ENCODE measurements at places on chromosomes 2 and 18.

DNA sequence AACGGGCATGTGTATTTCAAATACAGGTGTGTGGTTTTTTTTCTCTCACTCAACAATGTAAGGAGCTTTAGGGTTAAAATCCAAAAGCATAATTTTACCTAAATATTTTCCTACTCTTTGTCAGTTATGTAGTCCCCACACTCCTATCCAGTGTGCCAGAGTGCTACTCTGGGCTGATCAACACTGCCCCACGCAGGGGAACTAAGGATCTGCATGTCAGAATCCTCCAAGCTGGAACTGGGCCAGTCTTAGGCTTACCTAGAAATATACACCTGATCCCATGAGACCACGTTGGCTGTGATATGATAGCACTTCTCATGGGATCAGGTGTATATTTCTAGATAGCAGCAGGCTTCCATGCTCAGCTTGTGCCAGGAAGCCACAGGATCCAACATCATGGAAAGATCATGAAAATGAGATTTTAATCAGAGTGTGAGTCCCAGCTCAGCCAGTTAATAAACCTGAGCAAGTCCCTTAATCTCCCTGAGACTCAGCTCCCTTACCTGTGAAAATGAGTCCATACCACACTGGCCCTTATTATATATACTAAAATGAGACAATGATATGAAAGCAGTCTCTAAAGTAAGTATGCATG is 29.7 kb downstream of the CCDC141 start:
- DNase-seq, result no peak

DNA sequence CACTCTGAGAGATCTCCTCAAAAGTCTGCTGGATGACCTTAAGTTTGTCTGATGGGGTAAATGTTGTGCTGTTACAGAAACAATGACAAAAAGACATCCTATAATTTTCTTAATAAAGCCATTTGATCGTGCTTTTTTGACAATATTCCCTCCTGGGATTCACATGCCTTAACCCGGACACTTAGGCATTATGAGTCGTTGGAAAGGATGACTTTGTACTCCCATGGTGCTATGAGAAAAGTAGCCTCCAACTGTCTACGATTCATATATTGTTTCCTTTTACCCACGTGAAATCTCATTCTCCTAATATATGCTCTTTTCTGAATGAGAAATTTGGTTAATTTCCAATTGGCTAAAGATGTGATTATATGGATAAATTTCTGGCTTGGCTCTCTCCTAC is 6.1 kb upstream of the MPP4 start:
- no peak for DNase-seq

DNA sequence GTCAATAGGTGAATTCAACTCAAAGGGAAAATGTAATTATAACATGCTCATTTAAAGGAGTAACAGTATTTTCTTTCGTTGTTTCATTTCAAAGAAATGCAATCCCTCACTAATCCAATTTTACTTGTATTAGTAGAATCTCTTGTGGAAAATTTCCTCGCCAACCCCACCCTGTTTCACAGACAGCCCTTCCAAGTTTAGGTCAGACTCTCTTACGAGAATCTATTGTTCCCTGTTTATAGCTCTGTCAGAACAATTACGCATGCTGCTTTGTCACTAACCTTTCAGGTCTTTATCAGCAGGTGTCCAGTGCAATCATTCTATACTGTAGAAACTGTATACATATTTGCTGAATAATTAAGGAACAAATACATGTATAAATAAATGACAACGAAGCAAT is 657.8 kb upstream of the LINC00305 start:
- no peak for DNase-seq

DNA sequence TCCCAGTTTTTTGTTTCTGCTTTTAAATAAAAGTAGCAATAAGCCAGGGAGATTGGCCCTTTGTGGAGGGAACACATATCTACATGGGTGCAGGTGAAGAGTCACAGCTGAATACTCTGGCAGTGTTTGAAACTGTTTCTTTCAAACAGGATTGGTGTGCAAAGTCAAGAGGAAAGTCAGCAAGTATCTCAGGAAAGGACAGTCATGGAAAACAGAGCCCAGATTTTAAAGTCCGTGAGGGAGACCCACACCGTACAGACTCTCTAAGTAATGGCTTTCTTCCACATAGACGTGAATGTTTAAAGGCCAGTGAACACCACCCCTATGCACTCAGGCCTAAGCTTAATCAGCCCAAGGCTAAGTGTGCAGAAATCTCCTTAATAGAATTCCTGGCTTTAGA is 95.3 kb downstream of the GFPT1 start:
- DNase-seq, result no peak

DNA sequence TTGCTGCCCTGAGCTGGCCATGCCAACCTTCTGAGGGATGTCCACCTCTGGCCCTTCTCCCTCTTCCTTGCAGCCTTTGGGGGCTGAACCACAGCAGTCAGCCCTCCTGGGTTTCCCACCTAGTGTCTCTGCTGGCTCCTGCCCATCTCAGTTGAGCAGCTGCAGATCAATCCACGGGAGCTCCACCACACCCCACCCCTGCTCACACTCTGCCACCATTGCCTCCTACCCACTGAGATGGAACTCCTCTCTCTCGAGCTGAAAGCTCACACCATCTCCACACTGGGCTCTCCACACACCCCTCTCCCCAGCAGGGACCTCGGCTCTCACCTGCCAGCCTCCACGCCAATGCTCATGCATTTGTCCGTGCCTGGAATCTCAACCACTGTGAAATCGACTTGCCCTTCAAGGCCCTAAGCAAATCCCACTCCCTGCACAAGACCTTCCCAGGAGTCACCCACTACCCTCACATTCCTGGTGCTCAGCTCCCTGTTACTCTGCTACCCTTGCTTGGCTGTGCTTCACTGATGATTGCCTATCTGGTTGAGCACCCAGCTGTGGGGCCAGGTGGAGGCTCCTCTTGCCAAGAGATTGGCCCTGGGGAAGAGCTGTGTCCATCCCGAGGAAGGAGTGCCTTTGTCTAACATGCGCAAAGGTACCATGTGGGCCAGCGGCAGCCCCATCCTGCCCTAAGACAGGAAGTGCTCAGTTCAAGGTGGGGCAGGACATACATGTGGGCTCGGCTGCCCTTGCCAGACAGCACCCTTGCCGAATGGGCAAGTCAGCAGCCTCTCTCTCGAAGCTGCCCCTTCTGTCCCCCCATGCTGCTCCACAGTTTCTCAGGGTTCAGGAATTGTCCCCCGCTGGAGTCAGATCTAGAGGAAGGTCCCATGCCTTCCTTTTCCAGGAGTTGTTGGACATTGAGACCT is 208.7 kb downstream of the CYP26B1 start:
- DNase-seq, result no peak

- no peak for DNase-seq
Measured at GRCh38 chr2:48319863-48320262, 210.1 kb upstream of the STON1 start.

GRCh38 chr2:61434314-61434713 is 36.6 kb downstream of the USP34 start:
- DNase-seq, result no peak

- no peak for DNase-seq
Measured at GRCh38 chr2:15325296-15325695, 235.8 kb downstream of the NBAS start.

GRCh38 chr2:222064286-222064685 is 234.5 kb downstream of the PAX3 start:
- DNase-seq, result no peak

GRCh38 chr2:150133623-150134022 is 353.8 kb downstream of the RND3 start:
- peak; percentile 80 for DNase-seq

DNA sequence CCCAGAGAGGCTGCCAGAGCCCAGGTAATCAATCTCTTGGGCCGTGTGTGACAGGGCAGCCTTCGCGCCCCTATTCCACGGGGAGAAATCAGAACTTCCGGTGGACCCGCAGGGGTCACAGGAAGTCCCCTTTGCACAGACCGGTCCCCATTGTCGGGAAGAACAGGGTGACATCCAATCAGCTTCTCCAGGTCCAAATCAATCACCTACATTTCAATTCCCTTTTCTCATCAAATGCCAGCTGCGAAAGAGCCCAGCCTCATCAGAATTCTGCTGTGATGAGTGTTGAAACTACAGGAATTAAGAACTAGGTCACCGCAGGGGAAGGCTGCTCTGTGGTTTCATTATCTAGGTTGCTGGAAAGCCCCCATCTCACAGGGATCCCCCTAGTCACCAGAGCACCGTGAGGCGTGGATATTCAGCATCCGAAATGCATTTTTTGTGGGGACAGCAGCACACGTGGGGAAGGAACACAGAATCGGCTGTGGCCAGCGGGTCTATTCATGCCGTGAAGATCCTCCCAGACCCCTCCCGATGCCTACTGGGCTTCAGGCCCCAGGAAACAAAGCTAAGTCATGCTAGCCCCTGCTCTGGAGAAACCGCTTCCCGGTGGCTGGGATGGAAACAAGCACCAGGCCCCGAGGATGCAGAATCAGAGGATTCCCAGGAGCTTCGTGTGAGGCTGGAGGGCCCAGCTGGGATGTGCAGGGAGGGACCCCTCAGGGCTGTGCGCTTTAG is 193.7 kb upstream of the ID2 start:
- peak; percentile 22 for DNase-seq

DNA sequence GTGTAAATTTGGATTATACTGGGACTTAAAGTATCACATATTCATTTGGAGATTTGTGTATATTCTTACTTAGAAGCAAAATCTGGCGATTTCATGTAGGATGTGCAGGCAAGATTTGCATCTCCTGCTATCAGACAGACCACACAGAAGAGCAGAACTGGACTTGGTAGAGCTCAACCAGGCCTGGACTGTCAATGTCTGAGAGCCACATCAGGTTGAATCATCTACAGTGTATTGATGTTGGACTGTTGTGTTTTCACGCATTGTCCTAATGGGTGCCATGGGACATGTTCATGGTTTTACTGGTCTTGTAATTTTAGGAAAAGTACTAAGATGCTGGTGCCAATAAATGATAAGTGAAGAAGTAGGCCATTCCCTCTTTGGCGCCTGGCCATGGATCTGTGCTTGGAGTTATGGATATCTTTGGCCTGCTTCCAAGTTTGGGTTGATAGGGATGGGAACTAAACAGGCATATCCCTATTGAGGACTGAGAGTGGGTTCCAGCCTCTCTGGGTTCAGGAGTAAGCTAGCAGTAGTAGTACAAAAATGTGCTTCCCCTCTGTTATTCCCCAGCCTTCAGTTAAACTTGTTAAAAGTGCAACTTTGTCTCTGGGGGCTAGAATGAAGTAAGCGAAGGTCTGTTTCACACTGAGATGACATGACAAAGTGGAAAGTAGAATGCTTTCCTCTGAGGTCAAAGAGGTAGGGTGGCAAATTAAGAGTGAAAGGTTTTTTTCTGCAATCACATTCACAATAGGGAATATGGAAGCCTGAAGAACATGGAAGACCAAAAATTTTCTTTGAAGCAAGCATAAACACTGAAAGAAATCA is 49.2 kb upstream of the NEMP2 start:
- no peak for DNase-seq

DNA sequence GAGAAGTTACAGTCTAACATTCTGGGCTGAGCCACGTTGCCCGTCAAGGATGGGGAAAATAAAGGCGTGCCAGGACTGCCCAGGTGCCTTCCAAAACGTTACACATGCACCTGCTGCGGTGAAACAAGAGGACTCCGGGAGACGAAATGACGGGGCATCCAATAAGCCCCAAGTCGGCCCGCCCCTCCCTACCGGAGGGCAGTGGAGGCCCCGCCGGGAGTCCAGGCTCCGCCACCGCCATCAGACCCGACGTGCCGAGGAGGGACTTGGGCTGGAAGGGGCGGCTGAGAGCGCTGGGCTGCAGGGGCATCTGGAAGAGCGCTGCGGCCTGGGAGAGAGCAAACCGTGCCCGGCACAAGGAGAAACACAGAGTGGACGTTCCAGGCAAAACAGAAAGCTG is 112.5 kb upstream of the GPC1 start:
- no peak for DNase-seq

- peak; percentile 89 for DNase-seq
Measured at GRCh38 chr18:9825571-9826073, 60.2 kb upstream of the TXNDC2 start.

GRCh38 chr2:17540093-17540812 is at the start of gene VSNL1:
Gene VSNL1, plus strand, starts transcription at chr2:17540696. Its CDS starts 51,379 bp downstream, at chr2:17592075.
- peak; percentile 93 for DNase-seq

DNA sequence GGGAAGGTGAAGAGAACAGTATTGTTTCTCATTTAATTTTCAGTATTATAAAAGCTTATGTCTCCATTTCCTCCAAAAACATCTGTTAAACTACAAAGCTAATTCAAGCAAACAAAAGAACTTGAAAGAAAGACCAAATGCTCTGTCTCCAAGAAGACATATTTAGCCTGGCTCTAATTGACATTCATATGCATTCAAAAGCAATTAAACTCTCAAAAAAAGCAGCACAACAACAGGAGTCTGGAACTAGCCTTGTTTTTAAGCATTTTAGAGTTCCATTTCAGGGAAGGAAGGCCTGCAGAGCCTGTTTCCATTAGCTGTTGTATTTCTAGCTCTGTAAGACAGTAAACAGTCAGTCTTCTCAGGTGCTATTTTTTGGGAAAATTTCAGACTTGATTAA is 447.9 kb downstream of the TDRD15 start:
- no peak for DNase-seq

GRCh38 chr2:52264488-52264887 is 1232.6 kb upstream of the NRXN1 start:
- no peak for DNase-seq

GRCh38 chr18:58455314-58456188 is 173.3 kb downstream of the ALPK2 start:
- no peak for DNase-seq

DNA sequence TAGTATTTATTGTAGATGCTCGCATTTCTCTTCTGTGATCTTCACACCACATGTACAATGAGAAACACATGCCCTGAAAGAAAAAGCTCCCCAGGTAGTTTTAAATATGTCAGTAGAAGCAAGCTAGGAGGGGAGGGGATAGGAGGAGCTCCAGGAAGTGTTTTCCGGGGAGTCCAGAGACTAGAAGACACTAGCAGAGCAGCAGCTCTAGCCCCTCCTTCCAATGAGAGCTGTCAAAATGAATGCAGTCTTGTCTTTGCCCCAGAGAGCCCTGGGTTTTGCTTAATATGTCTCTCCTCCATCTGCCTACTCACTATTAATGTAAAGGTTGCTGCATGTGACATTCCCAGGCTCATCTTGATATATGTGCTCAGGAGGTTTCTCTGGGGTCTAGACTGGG is 462.6 kb upstream of the SOX11 start:
- DNase-seq, result no peak

- no peak for DNase-seq
Measured at GRCh38 chr2:21694079-21694878, 570.5 kb downstream of the TDRD15 start.

DNA sequence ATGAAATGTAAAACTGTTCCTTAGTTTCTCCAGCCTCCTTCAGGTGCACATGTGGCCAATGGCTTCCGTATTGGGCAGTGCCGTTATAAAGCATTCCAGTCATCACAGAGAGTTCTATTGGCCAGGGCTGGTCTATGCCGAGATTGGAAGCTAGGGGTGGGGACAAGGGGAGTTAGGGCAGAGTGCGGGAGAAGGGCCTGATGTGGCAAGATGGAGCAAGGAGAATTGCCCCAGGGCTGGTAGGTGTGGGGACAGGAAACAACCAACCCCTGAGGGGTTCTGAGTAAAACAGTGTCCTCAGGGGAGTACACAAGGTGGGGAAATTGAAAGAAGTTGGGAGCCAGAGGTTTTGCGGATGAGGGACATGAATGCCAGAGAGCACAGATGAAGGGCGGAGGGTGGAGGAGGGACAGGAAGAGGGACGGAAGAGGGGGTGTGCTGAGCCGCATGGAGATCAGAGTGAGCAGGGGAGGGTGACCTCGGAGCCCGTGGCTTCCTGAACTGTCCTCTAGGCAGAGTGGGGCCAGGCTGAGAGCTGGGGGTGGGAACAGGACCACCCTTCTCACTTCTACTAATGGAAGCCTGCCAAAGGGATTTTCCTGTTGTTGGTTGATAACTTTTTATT is 9.1 kb upstream of the ATP6V1C2 start:
- no peak for DNase-seq
